AG04449 (cell line): ENCODE measurements at places on chromosomes 7 and 10.

- no peak for DNase-seq
Observed at GRCh38 chr10:45514291-45515270, 140.6 kb downstream of the ALOX5 start.

GRCh38 chr7:159005618-159006017 lies 139.0 kb downstream of the VIPR2 start:
- DNase-seq, result no peak

GRCh38 chr10:6390213-6390845 lies 187.6 kb downstream of the PFKFB3 start:
- DNase-seq, result no peak

- DNase-seq, result peak; percentile 92
Observed at GRCh38 chr7:30459591-30460245, 18.9 kb downstream of the NOD1 start.

- DNase-seq, result no peak
Observed at GRCh38 chr10:27241010-27241651, 534 bp upstream of the ACBD5 start.

GRCh38 chr10:67723601-67724000 lies 27.6 kb upstream of the CTNNA3 start:
- no peak for DNase-seq

DNA sequence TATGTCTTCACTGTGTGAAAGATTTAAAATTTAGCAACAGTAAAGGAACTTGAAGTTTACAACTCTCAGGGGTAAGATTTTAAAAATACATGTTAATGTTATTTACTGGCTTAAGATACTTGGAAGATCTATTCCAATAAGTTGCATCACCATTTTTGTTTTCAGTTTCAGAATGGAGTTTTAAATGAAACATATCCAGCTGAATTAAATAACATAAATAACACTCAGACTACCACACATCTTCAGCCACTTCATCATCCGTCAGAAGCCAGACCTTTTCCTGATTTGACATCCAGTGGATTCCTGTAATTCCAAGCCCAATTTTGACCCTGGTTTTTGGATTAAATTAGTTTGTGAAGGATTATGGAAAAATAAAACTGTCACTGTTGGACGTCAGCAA lies 44.3 kb downstream of the AHR start:
- DNase-seq, result no peak

DNA sequence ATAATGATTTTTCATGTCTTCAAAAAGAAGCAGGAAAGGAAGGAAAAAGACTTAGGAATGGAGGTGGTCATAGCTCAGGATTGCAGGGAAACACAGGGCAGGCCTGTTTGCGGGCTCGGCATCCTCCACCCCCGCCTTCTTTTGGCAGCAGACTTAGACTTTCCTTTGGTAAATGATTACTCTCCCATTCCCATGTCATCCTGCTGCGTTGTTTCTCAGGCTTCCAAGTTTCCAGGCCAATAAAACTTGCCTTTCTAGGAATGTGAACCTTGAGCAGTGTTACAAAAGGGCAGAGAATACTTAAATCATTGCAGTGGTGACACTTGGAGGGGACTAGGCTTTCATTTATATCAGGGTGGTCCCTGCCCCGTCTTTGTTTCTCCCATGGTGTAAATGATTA lies 34.0 kb upstream of the DGKB start:
- peak; percentile 0 for DNase-seq

DNA sequence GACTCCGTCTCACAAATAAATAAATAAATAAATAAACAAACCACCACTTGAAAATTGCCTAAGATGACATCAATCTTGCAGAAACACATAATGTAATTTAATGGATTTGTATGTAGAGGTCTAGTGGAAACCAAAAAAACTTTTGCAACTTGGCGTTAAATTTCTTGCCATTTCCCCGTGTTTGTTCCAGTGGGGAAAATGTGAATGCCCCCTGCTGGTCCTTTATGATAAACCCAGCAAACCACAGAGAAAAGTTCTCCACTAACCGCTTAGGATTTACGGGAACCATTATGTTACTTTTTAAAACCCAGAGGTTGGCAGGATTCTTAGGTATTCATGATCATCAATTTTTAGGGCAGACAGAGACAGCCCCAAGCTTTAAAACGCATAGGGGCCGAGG lies 32.5 kb downstream of the LAMB4 start:
- DNase-seq, result no peak

DNA sequence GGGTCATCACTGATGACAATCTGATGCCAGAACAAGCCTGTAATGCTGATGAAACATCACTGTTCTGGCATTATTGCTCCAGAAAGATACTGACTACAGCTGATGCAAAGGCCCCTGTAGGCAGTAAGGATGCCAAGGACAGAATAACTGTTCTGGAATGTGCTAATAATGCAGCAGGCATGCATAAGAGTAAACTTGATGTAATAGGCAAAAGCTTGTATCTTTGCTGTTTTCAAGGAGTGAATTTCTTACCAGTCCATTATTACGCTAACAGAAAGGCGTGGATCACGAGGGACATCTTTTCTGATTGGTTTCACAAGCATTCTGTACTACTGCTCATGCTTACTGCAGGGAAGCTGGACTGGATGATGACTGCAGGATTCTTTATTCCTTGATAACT lies 18.7 kb downstream of the LCOR start:
- DNase-seq, result peak; percentile 95

DNA sequence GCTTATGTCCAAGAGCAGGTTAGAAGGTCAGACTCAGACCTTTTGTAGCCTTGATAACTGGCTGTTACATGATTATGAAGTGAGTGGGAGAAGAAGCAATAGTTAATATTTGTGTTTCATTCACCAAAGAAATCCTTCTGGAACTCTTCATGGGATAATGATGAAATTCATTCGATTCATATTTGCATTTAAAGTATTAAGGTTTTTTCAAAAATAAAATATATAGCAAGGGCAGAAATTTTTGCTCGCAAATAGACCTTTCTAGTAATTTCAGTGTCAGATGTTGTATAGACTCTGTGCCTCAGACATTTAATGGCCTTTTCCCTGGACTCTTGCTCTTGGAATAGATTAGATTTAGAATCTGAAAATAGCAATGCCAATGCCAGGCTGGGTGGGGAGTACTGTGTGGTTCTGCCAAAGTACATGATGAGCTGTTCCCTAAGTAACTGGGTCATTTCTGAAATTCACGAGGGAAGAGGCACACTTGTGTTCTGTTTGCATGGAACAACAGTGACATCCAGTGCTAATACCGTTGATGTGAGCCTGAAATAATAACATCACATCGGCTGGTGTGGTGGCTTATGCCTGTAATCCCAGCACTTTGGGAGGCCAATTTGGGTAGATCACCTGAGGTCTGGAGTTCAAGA lies 119.2 kb downstream of the MBL2 start:
- no peak for DNase-seq

GRCh38 chr10:18005445-18005780 lies 53.7 kb downstream of the SLC39A12 start:
- DNase-seq, result no peak
